Right cardiac atrium (tissue), 5 donors: ENCODE measurements at places on chromosomes 16 and 17. TPM values are rescaled to one million over a fixed set of nuclear protein-coding genes. Genes with fewer than 3 reads are reported as not detected.

The NDRG4 gene
- 164 TPM for polyA plus RNA-seq

The MT1H gene
- not detected for polyA plus RNA-seq

The BHLHA9 gene
- polyA plus RNA-seq, result not detected

The COPZ2 gene
- 55.4 TPM for polyA plus RNA-seq

The DPEP3 gene
- polyA plus RNA-seq, result not detected

The CCL7 gene
- not detected for polyA plus RNA-seq

The ZFPM1 gene
- 7.7 TPM for polyA plus RNA-seq

The KRTAP2-1 gene
- polyA plus RNA-seq, result not detected

The WIPI1 gene
- polyA plus RNA-seq, result 44.2 TPM

The KRTAP4-6 gene
- polyA plus RNA-seq, result not detected

The SMTNL2 gene
- polyA plus RNA-seq, result 5.8 TPM

The SLC5A10 gene
- 0.61 TPM for polyA plus RNA-seq

The SEC14L5 gene
- 1.4 TPM for polyA plus RNA-seq

The SPNS3 gene
- 0.23 TPM for polyA plus RNA-seq

The MYH10 gene
- 21.8 TPM for polyA plus RNA-seq

The RASL10B gene
- 37.2 TPM for polyA plus RNA-seq

The SOX8 gene
- polyA plus RNA-seq, result 1.5 TPM

The TBC1D26 gene
- not detected for polyA plus RNA-seq

The CMTM2 gene
- not detected for polyA plus RNA-seq

The KRT222 gene
- 1.5 TPM for polyA plus RNA-seq

The RAB11FIP4 gene
- polyA plus RNA-seq, result 2.8 TPM

The KRT12 gene
- not detected for polyA plus RNA-seq

The ST6GALNAC1 gene
- 2.5 TPM for polyA plus RNA-seq

The TMEM106A gene
- 2.8 TPM for polyA plus RNA-seq

The TBX2 gene
- 9.5 TPM for polyA plus RNA-seq

The CDR2L gene
- polyA plus RNA-seq, result 13.8 TPM

The TSEN54 gene
- polyA plus RNA-seq, result 9.6 TPM

The TNFRSF17 gene
- not detected for polyA plus RNA-seq

The WFIKKN1 gene
- polyA plus RNA-seq, result 0.29 TPM

The TLCD3B gene
- polyA plus RNA-seq, result not detected

The TMEM238L gene
- polyA plus RNA-seq, result not detected

The MYH3 gene
- 0.45 TPM for polyA plus RNA-seq

The ADAMTS18 gene
- not detected for polyA plus RNA-seq

The ENPP7 gene
- polyA plus RNA-seq, result not detected

The CFAP52 gene
- not detected for polyA plus RNA-seq

The MT1F gene
- polyA plus RNA-seq, result 3.7 TPM

The TPSG1 gene
- polyA plus RNA-seq, result not detected

The NEUROD2 gene
- not detected for polyA plus RNA-seq

The MAPT gene
- 7.7 TPM for polyA plus RNA-seq

The IGF2BP1 gene
- polyA plus RNA-seq, result not detected

The PDIA2 gene
- 0.91 TPM for polyA plus RNA-seq
